Epithelial cell of esophagus (primary cell): ENCODE measurements at places on chromosomes 3 and 15.

DNA sequence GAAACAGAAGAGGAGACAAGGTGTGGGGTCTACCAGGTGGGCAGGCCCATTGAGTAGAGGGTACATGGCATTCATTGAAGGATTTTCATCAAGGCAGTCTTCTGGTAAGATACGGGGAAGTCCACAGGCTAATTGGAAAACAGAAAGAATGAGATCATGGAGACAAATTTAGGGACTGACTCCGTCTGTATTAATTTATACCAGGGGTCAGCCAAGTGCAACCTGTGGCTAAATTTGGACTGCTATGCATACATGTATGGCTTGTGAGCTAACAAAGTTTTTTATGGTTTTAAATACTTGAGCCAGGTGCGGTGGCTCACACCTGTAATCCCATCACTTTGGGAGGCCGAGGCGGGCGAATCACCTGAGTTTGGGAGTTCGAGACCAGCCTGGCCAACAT, 21.1 kb upstream of the SNRPN start:
- no peak for DNase-seq

DNA sequence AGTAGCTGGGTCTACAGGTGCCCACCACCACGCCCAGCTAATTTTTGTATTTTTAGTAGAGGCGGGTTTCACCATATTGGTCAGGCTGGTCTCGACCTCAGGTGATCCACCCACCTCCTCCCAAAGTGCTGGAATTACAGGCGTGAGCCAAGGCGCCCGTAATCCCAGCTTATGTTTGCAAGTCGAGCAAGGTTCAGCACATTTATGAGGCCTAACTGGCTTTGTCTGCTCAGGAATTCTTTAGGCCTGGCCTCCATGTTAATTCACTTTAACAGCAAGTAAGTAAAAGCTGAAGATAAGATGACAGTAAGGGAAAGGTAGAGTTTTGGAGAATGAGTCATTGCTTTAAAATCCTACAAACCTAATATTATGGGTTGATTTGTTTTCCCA, 24.6 kb downstream of the SIDT1 start:
- DNase-seq = peak; percentile 6

DNA sequence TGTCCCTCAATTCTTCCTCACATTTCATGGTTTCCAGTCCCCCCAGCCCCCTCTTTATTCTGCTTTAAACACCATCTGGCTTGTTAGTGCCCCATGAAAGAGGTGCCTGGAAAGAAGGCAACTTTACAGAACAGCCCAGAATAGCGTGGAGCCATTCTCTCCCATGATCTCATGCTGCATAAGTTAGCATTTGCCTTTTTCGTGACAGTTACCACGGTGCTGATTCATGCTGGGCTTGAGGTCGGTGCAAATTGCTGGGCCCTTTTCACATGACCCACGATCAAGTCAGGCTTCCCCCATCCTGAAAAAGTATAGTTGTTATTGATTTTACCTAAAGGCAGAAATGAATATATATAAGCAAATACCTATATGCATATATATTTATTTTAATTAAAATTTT, 29.6 kb downstream of the SQOR start:
- no peak for DNase-seq

- DNase-seq = peak; percentile 85
Observed at GRCh38 chr3:195139876-195140240, 131.1 kb downstream of the XXYLT1 start.

GRCh38 chr3:73709712-73710111, 85.0 kb upstream of the PDZRN3 start:
- DNase-seq = no peak

DNA sequence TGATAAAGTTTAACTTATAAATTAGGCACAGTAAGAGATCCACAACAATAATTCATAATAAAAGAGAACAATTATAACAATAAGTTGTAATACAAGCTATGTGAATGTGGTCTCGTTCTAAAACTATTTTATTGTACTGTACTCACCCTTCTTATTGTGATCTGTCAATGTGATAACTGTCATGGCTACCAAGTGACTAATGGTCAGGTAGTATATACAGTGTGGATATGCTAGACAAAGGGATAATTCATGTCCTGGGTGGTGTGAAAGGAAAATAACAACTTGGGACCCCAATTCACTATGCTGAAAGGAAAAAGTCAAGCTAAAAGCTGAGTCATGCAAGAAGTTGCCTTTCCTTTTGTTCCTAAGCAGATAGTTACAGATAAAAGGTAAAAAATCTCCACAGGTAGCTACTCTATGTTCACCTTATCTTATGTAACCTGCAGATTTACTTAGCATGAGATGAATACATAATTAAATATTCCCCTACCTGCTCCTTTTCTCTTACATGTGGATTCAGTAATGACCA, 10.7 kb upstream of the CYP8B1 start:
- DNase-seq = no peak

DNA sequence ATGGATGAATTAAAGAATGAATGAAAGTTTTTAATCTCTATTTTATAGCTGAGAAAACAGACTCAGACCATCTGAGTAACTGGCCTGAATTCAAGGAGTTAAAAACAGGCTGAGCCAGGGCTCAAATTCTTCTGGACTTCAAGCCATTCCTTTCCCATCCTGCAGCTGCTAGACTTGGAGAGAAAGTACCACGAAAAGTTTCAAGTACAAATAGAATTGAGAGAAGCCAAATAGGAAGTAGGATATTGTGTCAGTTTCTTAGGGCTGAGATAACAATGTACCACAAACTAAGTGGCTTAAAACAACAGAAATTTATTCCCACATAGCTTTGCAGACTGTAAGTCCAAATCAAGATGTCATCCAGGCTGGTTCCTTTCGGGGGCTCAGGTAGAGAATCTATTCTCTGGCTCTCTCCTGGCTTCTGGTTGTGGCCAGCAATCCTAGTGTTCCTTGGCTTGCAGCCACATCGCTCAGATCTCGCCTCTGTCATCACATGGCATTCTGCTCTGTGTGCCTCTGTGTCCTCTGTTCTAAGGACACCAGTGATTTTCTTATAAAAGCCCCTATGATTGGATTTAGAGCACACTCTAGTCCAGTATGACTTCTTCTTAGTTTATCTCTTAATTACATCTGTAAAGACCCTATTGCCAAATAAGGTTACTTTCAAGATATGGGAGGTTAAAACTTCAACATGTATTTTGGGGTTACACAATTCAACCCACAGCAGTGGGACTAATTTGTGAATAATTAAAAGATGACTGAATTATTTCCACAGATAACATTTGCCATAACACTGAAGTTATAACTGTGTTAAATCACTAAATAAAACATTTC, 25.7 kb upstream of the GOLIM4 start:
- DNase-seq = no peak

GRCh38 chr15:76059320-76060117, at the start of gene TMEM266:
Gene TMEM266, plus strand, starts transcription at chr15:76059985. Its CDS starts 74,279 bp downstream, at chr15:76134264.
- peak; percentile 47 for DNase-seq

- DNase-seq = no peak
Observed at GRCh38 chr15:41133454-41133853, 17.4 kb upstream of the INO80 start.

DNA sequence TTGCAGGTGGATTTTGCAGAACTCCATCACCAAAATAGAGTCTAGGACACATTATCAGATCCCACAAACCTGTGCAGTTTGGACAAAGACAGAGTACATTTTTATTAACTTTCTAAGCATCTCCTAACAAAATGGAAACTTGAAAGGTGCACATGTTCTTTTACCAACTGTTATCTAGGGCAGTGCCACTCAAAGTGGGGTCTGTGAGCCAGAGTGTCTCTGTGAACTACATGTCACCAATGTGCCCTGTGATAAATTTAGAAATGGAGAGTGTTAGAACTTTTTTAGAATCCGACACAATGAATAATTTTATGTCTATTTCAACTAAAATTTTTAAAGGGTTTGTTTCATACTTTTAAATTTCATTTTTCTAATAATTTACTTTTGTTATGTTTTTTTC, 68.4 kb upstream of the TMC3 start:
- no peak for DNase-seq

GRCh38 chr3:183375337-183375736, 53.1 kb downstream of the MCF2L2 start:
- no peak for DNase-seq

- peak; percentile 66 for DNase-seq
Observed at GRCh38 chr15:48370460-48370859, 39.2 kb downstream of the DUT start.

DNA sequence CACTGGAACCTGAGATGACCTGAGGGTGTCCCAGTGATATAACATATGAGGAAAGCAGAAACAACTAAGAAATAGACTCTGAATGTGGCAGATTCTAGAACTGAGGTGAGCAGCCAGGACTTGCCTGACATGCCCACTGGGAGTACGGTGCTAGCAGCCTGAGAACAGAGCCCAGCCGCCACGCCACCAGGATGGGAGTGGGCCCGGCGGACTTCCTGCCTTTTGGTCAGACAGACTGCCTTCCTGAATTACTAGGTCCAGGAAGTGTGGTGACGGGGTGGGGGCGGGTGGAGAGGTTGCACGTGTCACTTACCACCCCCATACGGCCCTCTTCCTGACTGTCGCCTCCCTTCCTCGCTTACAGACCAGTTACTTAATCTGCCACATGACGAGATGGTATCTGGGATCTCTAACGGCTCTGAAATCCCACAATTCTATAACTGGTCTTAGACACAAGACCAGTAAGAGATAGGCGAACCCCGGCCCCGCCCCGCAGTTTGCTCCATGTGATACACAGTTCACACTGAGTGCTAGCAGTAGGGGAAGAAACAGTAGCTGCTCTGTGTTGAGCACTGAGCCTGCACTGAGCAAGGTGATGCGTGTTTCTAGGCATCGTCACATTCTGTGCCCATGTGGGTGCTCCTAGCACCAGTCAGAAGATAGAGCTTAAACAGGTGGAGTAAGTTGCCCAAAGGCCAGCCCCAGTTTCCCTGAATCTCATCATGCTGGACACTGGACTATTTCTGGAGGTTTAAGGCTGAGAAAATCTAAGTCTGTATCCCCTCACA, 95.7 kb downstream of the CPN2 start:
- no peak for DNase-seq

DNA sequence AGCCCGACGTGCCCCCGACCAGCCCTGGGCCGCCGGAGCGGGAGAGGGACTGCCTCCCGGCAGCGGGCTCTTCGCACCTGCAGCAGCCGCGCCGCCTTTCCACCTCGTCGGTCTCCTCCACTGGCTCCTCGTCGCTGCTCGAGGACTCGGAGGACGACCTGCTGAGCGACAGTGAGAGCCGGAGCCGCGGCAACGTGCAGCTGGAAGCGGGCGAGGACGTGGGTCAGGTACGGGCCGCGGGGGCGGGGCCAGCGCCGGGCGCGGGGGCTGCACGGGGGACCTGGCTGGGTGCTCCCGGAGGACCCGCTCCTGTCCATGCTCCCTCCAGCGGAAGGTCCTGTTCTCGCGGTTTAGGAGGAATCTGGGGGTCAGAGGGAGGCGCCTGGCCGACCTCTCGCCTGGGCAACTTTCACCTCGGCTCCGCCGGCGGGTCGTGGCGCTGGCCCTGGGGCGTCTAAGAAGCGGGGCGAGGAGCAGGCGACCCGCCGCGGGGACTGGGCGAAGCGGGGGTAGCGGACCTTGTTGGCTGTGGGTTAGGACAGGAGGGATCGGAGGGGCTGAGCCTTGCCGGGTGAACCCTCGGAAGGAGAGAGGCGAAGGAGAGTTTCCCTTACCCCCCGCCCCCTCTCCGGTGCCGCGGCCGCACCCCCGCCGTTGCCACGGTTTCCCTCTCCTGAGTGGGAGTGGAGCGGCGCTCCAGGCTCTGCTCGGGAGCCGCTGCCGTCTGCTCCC, 682 bp downstream of the ITPKA start:
- no peak for DNase-seq

- DNase-seq = peak; percentile 52
Observed at GRCh38 chr3:145704020-145704419, 457.0 kb downstream of the PLOD2 start.

DNA sequence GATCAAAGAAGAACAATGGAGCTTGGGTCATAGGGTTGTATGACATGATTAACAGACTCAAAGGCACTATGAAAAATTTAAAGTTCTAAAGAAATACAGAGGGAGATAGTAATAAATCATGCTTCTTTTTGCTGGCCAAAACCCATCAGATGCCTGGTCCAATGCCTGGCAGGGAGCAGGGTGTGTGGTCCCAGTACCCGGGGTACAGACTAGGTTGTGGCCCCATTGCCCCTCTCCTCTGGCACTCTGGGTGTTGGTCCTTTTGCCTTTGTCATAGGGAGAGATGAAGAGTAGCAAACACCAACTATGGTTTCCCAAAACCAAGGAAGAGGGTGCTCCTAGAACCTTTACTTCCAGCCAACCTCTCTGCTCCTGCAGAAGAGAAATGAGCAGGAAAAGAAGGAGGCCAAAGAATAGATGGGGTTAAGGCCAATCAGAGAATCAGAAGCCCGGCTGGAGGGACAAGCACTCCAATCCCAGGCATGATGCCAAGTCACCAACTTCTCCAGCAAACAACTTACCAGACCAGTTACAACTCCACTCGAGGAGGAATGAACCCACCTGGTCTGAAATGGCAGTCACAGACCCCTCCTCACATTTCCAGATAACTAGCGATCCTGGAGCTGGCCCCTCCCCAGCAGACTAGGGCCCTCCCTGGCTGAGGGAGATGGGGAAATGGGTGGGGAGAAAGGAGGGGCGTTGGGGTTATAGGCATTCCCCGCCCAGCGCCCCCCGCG, 1.8 kb downstream of the IGDCC3 start:
- no peak for DNase-seq

- no peak for DNase-seq
Observed at GRCh38 chr3:64144241-64144900, 80.9 kb downstream of the PRICKLE2 start.

- DNase-seq = no peak
Observed at GRCh38 chr3:182702216-182702615, 91.1 kb upstream of the ATP11B start.

GRCh38 chr3:58746758-58747157, 80.2 kb upstream of the FAM3D start:
- DNase-seq = no peak

DNA sequence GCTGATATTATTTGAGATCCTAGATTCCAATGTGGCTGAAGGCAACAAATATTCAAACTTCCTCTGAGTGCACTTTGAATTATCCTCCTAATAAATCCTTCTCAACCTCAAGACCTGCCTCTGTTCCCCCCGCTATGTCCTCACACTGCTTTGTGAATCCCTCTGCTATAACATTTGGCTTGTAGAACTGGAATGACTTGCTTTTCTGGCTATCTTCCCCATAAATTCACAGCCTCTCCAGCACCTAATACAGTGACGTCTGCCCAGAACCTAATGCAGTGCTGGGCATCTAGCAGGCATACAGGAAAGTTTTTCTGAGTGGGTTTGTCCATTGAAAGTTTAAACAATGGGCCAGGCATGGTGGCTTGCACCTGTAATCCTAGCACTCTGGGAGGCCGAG, 643.9 kb upstream of the ADAMTS9 start:
- DNase-seq = peak; percentile 4

- no peak for DNase-seq
Observed at GRCh38 chr3:133463347-133463860, 63.5 kb downstream of the BFSP2 start.

DNA sequence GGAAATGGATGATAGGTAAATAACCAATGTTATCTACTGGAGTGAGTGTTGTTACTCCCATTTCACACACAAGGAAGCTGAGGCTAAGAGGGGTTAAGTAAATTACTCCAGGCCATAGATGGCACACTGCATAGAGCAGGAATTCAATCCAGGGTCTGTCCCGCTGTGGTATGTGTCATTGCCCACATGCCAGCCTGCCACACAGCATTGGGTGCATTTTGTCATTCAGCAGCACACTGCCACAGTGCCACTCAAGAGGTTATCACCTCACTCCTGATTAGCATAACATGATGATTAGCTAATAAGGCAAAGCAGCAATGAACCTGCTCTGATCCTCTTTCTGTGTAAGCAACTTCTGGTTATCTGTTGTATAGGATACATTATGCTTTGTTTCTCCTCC, 157.4 kb upstream of the CTNNB1 start:
- DNase-seq = no peak
